Brain microvascular endothelial cell (primary cell): ENCODE measurements at places on chromosomes 11 and 22.

DNA sequence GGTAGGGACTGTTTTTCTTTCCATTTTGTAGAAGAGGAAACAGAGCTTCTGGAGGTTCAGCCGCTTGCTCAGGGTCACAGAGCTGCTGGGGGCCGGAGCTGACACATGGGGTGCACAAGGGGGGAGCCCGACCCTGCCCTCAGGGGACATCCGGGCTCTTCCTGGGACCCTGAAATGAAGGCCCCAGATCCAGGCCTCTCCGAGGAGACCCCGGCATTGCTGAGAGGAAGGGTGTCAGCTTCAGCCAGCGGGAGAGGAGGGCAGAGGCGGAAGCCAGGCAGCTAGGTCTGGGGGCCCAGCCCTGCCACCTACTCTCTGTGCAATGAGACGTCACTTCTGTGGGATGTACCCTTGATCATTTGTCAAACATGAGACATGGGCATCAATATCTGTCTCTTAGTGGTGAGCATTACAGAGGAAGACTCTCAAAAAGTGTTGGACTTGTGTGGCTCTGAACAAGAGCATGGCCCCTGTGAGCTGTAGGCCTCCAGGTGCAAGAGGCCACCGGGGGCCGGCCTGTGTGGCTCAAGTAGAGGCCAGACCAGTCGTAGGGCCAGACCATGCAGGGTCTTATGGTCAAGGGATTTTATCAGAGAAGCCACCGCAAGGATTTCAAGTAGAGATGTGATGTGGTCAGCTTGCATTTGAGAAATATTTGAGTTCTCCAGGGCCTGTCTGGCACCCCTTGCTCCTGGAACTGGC is 10.3 kb downstream of the MPPED1 start:
- no peak for DNase-seq

DNA sequence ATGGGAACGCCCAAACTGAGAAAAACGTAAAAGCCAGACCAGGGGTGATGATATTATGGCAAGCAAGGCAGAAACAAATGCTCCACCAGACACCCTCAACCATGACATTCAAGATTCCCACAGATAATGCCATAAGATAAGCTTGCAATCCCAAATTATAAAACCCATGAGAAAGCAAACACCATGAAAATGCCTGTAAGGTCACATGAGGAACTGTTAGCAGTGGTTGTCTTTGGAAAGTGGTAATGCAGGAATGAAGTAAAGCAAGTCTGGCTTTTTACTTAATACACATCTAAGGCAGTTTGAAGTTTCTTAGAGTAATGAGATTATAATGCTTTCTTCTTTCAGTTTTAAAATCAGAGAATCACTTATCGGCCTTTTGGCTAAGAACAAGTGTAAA is 111.0 kb downstream of the MN1 start:
- no peak for DNase-seq

- no peak for DNase-seq
These were observed 550 bp downstream of the FBLN1 start for GRCh38 chr22:45503050-45503815.

DNA sequence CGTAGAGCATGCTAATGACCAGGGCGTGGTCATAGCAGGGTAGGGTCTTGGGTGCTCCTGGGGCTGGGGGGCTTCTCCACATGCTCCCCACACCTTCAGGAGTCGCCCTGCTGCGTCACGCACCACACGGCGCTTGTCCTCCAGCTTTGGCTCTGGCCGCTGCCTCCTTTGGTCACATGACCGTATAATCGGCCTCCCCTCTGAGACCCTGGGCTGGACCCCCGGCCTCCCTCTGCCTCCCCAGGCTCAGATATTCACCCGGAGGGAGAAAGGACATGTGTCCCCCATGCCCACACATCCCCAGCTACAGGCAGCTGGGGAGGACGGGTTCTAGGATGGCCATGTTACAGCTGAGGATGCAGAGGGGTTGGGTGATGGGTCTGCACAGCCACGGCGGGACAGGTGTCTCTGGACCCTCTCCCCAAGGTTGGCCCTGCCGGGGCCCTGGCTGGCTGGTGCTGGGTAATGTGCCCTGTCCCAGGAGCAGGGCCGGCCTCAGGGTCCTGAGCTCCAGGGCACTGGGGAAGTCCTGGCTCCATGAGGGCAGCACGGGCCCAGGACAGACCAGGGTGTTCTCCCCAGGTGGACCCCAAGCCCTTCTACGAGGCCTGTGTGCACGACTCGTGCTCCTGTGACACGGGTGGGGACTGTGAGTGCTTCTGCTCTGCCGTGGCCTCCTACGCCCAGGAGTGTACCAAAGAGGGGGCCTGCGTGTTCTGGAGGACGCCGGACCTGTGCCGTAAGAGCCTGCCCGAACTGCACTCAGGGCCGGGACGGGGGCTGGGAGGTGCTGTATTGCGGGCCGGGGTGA is 14.5 kb downstream of the MUC2 start:
- no peak for DNase-seq

- DNase-seq: peak; percentile 79
These were observed at the start of gene LRRC56 for GRCh38 chr11:536841-537621. LRRC56 (plus strand) TSS chr11:537527; CDS start chr11:540685, 3,158 bp downstream.
